Activated T-helper 1 cell treated with anti-CD3 and anti-CD28 coated beads, Interleukin-2, amount 50 U/mL, for 16 hours (primary cell): ENCODE measurements at places on chromosomes 4 and X.

DNA sequence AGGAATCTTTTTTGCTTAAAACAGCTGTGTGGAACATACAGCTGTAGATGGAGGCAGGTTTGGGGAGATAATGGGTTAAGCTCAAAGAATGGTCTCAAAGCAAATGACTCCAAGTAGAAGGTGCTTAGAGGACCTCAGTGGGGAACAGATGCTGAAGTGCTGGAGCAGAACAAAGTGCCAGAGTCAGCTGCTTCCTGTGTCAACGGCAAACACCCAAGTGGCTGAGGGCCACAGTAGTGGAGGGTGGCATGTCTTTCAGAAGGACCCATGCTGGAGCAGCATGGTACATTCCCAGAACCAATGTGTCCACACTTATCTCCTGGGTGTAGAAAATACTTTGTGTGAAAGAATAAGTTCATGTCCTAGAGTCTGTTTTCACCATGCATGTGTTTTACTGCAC, 197.5 kb downstream of the CCNG2 start:
- DNase-seq: no peak

- no peak for DNase-seq
These were observed 315.4 kb downstream of the DCAF12L2 start for GRCh38 chrX:125850693-125851092.

DNA sequence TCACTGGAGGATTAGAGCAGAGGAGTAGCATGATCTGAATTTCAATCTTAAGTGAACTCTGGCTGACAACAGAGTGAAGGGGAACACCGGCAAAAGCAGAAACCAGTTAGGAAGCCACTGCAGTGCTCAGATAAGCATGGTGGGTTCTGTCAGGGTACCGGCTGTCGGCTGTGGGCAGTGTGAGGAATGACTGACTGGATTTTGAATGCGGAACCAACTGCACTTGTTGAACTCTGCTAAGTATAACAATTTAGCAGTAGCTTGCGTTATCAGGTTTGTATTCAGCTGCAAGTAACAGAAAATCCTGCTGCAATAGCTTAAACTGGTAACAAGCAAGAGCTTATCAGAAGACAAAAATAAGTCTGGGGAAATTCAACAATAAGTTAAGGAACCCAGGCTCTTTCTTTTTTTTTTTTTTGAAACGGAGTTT, 5.2 kb downstream of the HTT start:
- no peak for DNase-seq

- no peak for DNase-seq
These were observed 11.8 kb upstream of the PDGFC start for GRCh38 chr4:156983366-156983765.

- DNase-seq: no peak
These were observed 604.6 kb upstream of the FAM241A start for GRCh38 chr4:111540671-111541070.

- DNase-seq: no peak
These were observed 80.3 kb downstream of the GPC4 start for GRCh38 chrX:133335027-133335426.

- no peak for DNase-seq
These were observed 115.0 kb downstream of the AGTR2 start for GRCh38 chrX:116285501-116285900.

DNA sequence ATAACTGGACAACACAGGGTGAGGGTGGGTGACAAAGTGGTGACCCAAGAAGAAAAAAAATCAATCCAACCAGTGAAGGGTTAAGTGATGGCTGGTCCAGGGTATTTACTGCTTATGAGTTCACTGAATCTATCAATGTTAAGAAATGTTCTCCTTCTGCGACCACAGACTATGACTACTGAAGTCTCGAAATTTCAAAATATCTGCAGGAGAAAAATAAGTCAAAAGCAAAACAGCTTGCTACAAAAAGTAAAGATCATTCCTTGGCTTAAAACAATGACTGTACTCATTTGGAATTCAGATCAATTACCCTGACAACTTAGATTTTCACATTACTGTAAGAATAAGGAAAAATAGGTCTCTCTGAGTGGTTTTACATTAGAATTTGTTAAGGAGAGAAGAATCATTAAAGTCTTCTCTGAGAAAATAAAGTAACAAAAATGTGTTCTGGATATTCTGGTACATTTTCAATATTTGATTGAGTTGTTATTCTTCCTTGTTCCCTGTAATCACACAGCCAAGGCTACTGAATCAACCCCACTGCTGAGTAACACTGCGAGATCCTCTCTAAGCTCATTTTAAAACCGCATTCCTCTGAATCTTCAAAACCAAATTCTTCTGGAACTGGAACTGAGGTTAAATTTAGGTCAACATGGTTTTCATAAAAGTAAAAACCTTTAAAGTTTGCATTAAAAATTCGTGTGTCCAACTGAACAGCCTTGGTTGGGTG, 22.7 kb downstream of the SMPX start:
- DNase-seq: no peak

DNA sequence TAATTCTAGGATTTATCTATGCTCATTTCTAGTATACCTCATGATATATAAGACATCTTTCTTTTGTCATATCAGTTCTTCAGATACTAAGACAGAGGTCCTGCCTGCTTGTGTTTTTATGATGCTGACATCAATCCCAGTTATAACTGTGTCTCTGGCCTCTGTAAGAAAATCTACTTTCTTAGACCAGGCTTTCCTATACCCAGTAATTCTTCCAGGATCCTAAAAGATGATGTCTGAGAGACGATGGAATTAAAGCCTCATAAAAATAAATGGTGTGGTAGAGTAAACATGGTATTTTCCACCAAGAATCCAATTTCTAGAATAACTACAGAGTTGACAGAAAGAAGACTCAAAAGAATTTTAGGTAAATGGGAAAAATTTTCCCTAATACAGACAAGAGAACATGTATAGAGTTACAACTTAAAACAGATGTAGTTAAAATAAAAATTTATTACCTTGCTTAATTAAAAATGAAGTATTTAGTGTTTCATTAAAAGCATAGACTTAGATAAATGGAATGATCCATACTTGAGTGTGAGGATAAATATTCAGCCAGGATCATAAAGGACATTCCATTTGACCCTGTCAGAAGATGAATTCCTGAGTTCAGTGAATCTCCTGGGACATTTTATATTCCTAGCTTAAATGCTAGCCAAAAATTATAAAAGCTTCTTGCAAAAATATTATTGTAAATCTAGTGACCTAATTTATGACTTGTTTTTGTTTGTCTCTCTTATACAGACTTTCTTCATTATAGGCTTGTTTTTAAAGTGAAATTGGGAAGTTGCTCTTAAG, 137.4 kb downstream of the PDLIM5 start:
- no peak for DNase-seq

GRCh38 chr4:7689773-7690693, 249.6 kb downstream of the AFAP1 start:
- no peak for DNase-seq

GRCh38 chr4:26819478-26820095, 41.1 kb upstream of the STIM2 start:
- DNase-seq: no peak

- no peak for DNase-seq
These were observed 118.9 kb upstream of the USP9X start for GRCh38 chrX:40966213-40966820.

DNA sequence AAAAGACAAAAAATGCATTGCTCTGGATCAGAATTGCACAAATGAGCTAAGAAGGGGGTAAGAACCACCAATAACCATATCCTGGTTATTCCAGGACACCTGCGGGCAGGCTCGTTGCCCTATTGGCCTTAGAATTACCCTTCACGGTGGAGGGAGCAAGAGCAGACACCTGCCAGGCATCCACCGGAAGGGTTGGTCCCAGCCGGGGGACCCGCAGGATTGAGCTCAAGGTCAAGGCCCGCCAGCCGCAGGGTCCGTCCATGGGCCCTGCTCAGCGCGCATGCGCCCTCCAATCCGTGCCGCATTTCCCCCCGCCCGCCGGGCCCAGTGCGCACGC, 575 bp downstream of the SLC25A6 start:
- DNase-seq: peak; percentile 82

DNA sequence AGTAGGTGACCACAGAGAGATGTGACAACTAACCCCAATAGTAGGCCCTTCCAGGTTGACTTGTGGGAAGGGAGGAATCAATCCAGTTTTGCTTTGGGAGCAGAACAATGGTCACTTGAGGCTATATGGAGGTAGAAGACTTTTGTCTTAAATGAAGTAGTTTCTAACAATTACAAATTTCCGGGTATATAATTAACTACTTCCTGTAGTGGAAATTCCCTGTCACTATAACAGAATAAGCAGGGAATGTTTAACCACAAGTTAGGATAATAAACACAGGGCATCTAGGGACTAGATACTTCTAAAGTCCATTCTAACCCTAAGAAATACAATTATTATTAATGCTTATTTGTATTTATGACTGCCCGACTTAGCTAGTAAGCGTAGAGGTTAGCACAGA, 99.0 kb upstream of the TRPC3 start:
- no peak for DNase-seq

DNA sequence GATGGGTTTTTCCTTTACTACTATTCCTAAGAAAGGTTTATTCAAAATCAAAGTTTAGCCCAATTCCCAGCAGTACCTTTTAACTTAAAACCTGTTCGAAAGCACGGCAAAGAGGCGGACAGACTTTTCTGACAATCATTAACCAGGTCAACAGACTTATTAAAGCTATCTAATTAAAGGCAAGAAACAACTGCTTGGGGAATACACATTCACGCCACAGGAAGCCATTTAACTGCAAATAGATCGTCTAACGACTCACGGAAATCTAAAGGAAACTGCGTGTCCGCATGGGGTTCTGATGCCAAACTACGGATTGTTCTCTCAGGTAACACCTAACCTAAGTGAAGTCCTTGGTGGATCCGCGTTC, 663 bp upstream of the USP53 start:
- no peak for DNase-seq

- DNase-seq: no peak
These were observed 99.6 kb upstream of the SORBS2 start for GRCh38 chr4:185911556-185912064.

DNA sequence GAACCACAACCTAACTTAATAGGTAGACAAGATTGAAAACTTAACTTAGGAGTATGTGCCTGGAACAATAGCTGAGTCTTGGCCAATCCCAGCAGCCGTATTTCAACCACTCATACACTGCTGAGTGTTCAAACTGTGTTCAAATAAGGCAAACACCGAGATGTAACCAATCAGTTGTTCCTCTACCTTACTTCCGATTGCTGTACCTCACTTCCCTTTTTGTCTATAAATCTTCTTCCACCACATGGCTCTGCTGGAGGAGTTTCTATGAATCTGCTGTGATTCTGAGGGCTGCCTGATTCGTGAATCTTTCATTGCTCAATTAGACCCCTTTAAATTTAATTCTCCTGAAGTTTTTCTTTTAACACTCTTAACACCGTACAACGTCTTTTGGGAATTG, 108.0 kb downstream of the ANAPC4 start:
- no peak for DNase-seq

DNA sequence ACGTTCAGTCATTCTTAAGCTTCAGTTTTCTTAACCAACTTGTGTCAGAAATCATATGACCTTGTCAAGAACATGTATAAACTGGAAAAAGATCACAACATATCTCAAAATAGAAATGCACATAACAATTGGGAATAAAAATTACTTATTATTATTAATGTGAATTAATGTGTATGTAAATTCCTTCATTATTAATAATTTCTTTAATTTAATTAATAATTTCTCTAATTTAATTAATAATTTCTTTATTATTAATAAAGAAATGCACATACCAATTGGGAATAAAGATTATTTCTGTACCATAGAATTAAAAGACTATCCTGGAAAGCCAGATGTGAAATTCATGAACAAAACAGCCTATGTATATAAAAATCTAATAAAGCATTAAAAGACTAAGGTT, 718.5 kb upstream of the PCDH7 start:
- no peak for DNase-seq

DNA sequence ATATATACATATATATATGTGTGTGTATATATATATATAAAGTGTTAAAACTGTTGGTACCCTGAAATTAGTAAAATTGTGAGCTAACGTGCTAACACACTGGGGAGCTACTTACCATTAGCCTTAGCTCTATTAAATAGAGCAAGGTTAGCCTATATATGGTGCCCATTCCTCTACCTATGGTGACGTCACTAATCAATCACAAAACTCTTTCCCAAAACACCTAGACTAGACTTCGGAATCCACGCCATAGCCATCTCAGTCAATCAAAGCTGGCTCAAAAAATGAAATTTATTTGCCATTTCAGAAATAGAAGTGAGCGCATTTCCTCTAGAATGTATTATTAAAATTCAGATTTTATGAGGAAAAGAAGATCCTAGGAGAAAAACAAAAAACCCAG, 229.0 kb upstream of the TENM3 start:
- DNase-seq: no peak

GRCh38 chr4:169253113-169253671, 17.6 kb downstream of the SH3RF1 start:
- DNase-seq: no peak

GRCh38 chr4:186570193-186570996, 15.0 kb upstream of the MTNR1A start:
- no peak for DNase-seq

DNA sequence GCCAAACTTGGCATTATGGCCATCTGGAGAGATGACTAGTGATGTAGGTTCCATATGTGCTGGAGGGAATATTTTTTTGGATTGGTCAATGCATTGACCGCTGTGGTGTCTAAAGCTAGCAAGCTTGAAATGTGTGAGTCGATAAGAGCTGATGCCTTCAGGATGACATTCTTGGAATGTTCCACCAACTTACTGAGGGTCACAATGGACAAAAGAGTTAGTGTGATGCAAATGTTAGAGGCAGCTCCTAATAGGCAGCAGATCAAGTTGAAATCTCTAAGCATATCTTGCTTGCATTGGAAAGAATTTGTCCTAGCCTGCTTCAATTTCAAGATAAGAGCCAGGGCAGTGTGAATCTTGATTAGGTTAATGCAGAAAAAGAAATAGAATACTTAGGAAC, 210.4 kb upstream of the AFF2 start:
- no peak for DNase-seq

- DNase-seq: peak; percentile 3
These were observed 768 bp upstream of the CDKL5 start for GRCh38 chrX:18424482-18425198.

DNA sequence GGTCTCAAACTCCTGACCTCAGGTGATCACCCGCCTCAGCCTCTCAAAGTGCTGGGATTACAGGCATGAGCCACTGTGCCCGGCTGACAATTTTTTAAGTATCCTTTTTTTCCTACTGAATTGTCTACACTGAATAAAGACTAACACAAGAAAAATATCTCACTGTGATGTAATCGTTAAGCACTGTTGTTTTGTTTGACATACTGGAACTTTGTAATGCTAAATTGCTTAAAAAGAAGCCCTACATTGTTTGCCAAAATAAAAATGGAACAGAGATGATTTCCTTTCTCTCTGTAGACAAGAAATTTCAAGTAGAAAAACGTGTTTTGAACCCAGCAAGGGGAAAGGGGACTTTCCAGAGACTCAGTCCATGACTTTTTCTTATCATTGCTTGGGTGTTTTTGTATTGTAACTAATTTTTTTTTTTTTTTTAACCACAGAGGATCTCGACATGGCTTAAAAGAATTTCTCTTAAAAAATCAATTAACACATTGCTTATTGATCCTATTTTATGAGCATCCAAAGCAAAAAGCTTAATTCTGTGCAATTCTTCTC, 74.9 kb downstream of the TMEM156 start:
- DNase-seq: no peak

- no peak for DNase-seq
These were observed 336.8 kb upstream of the PPARGC1A start for GRCh38 chr4:24226667-24227066.
